ENCODE measurements at places on chromosomes 13 and 19.

GRCh38 chr13:73937441-73937840 is 196.8 kb downstream of the KLF12 start:
- DNase-seq = no peak

DNA sequence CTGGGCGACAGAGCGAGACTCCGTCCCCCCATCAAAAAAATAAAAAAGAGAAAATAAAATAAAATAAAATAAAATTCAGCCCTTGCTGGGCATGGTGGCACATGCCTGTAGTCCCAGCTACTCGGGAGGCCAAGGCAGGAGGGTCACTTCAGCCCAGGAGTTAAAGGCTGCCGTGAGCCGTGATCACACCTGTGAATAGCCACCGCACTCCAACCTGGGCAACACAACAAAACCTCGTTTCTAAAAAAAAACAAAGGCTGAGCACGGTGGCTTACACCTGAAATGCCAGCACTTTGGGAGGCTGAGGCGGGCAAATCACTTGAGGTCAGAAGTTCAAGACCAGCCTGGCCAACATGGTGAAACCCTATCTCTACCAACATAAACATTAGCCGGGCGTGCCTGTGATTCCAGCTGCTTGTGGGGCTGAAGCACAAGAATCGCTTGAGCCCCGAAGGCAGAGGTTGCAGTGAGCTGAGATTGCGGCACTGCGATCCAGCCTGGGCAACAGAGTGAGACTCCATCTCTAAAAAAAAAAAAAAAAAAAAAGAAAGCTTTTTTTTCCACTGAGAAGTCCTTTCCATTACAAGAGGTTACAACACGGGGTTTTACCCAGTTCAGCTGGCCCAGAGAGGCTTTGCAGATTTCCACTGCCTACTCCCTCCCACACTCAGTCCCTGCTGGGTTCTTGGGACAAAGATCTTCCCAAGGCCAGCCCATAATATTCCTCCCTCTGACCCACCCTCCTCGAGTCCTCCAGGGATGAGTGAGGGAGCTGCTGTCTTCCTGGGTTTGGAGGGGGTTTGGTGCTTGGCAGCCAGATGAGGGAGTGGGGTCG is 6.4 kb downstream of the ANGPTL4 start:
- no peak for DNase-seq

DNA sequence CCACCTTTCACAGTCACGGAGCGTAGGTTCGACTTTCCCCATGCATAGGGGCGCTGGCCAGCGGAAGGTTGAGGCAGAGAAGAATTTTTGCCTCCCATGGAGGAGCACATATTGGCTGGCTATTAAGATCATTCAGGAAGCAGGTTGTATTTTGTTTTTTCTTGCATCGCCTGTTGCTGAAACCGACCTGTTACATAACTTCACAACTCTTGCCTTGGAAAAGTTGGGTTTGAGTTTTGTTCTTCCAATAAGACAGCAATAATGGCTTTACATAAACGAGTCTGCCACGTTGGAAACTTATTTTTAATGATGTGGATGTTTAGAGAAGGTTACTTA is 1.4 kb downstream of the UPF1 start:
- no peak for DNase-seq

DNA sequence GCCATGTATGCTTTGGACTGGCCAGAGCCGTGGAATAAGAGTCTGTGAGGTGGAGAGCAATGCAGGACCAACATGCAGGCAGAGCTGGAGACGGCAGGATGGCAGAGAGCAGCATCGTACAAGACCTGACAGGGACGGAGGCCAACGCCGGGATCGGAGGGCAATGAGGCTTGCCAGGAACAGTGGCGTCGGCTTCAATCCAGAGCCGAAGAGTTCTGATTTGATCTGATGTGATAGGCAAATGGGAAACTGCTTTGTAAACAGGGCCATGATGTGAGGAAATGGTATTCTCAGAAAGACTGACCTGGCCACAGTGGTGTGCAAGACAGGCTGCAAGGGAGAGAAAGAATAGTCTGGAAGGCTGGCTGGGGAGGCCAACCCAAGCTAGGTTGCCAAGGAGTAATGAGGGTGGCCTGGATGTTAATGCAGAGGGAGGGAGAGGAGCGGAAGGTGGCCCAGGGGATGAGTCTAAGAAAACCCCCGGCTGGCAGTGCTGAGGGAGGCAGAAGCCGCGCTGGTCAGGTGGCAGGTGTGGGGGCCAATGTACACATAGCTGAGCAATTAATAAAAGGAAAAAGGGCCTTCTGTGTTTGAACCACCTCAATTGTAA is 26.7 kb downstream of the RCBTB2 start:
- DNase-seq = no peak

GRCh38 chr19:3620145-3620816 is 6.3 kb downstream of the CACTIN start:
- no peak for DNase-seq

DNA sequence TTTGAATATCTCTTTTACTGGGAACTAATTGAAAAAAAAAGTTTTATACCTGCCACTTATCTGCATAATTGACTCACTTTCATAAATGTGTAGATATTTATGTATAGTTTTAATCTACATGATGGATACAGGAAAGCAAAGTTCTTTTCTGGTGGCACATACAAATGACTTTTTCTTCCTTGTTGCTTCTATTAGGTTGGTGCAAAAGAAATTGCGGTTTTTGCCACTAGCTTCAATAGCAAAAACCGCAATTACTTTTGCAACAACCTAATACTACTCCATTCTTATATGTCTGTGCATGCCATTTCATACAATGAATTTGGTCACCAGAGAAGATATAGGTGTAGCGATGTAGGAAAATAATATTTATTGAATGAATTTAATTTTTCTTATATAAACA is 344.5 kb upstream of the PCDH20 start:
- no peak for DNase-seq

- no peak for DNase-seq
These were observed 4.6 kb upstream of the SCEL start for GRCh38 chr13:77530875-77531274.

DNA sequence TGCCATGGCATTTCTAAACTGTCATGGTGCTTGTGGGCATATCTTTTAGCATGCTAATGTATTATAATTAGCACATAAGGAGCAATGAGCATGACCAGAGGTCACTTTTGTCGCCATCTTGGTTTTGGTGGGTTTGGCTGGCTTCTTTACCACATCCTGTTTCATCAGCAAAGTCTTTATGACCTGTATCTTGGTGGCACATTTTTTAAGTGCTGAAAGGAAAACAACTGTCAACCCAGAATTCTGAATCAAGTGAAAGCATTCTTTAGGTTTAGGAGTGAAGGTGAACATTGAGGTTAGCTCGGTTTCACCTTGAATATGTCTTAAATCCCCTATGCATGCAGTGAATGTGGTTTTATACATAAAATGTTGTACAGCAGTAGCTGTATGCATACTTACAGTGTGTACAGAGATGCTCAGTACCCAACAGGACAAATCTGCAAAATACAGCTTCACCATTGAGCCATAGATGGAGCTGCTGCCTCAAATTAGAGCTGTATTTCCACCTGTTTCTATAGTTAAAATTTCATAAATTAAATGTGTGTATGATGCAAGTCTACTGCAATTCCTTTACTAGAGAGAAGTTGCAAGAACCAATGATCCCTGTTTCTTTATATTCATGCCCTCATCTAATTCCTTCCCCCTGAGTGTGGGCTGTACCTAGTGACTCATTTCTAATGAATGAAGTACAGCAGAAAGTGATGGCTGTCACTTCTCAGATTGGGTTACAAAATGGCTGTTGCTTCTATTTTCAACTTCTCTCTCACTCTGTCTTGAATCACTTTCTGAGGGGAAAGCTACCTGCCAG is 25.2 kb upstream of the IGSF23 start:
- no peak for DNase-seq

GRCh38 chr19:13281567-13282291 is 131.5 kb downstream of the IER2 start:
- no peak for DNase-seq

- no peak for DNase-seq
These were observed 343.8 kb upstream of the SLC10A2 start for GRCh38 chr13:103410002-103410401.

GRCh38 chr13:95677564-95678266 is 776 bp downstream of the DNAJC3 start:
- DNase-seq = no peak

DNA sequence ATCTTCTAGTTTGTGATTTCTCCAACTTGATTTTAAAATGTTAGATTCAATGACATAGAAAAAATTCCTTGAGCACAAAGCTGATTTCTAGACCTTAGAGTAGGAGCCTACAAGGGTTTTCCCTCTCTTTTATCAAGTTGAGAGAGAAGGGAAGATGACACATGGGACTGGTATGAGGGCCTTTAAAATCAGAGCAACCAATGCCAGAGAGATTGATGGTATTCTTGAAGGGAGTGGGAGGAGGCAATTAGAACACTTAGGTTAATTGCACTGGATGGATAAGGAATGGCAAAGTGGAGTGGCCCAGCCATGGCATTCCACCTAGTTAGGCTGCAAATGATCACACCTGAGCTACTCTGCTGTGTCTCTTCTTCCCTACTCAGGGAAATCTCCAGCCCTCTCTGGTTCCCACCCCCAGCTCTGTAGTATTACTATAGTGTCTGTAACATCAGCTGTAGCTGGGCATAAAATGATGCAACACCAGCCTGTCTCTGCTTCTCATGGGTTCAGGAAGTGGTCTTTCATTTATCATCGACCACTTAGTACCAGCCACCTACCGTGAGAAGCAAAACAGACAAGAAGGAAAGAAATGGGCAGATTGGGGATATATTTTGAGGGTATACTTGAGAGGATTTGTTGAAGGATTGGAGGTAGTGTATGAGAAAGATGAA is 333.6 kb downstream of the DLEU7 start:
- DNase-seq = no peak

DNA sequence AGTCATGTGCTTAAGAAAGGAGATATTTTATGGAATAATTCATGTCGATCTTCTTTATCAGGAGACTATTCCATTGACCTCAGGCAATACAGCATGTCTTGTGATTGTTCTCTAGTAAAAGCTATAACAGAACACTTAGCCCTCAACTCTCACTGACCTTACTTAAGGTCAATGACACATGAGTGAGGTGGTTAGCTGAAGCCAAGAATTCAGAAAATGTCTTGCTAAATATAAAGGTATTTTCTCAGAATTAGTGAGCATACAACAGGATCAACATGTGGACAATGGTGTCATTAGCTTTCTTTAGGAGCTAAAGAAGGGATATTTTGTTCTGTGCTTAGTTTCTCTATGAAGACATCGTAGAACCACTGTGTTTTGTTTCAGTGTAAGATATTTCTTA is 1730.4 kb upstream of the SLC10A2 start:
- no peak for DNase-seq

DNA sequence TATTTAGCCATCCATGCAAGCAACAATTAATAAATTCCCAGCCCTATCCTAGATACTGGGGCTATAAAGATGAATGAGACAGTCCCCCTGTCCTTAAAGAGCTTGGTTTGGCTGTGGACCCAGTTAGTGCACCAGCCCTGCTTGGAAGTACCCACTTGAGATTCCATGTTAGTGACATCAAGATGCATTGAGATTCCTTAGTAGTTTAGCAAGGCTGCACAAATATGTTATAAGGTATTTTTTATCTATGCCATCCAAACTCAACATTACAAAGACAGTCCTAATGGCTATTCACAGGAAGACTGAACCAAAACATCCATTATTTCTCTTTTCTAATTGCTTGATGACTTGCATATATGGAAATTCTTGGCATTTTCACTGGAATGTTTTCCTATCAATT is 48.8 kb upstream of the RAP2A start:
- no peak for DNase-seq

DNA sequence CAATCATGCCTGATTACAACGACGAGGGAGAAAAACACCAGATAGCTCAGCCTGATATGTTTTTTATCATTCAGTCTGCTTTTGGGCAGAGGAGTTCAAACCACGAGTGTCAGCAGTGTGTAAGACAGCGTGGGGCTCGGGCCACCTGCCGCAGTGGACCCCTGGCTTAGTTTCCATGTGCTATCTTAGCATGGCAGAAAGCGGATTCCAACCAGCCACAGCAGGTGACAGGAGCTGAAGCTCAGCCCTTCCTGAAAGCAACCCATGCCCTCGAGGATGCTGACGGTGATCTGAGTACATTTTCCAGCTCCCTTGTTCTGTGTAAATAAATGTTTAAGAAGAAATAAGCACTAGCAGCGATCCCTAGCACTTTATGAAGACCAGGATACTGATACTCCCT is 32.2 kb upstream of the MBNL2 start:
- no peak for DNase-seq

DNA sequence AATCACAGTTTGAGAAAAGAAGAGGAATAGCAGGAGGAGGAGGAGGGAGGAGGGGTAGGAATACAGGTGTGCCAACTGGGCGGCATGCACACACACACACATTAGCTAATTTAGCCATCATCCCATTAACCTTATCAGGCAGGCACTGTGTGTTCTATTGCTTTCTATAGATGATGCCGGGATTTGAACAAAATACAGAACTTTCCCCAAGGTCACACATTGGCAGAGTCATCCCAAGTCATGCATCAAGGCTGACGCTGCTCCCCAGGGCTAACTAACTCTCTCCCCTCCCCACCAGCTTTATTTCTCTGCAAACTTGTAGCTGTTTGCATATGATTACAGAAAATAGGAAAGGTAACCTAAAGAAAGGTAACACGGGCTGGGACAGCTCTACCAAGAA is 83.0 kb downstream of the NUFIP1 start:
- DNase-seq = no peak

DNA sequence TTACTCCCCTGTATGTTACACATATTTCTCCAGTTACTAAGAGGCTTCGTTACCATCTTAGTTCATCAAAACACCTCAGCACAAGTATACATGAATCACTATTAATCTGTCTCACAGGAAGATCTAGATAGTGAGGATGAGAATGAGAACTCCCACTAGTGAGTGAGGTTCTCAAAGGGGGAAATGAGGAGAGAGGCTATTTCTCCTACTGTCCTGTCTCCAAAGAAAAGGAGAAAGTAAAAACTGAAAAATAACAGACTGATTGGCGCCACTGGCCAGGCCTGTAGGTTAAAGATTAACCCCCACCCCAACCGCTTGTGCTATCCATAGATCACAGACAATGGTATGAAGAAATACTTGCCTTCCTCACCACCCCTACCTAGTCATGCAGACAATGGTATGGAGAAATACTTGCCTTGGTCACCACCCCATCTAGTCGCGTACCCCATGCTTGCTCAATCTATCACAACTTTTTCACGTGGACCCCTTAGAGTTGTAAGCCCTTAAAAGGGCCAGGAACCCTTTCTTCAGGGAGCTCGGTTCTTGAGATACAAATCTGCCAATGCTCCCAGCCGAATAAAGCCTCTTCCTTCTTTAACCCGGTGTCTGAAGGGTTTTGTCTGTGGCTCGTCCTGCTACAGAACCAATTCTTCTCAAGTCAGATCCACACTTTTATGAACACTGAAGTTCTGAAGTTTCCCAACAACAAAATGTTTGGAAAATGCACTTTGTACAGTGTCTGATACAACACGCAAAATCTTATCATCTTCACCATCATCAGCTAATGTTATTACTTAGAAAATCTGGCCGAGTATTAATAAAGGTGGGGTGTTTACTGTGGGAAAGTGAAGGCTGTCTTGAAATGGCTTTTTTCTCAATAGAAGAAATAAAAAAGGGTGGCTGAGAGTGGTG is 598.1 kb downstream of the UQCRFS1 start:
- DNase-seq = no peak

- peak; percentile 82 for DNase-seq
These were observed 21.8 kb downstream of the DCAF15 start for GRCh38 chr19:13974073-13974472.

GRCh38 chr19:6925386-6925785 is 38.0 kb downstream of the ADGRE1 start:
- no peak for DNase-seq

- DNase-seq = no peak
These were observed 1.3 kb downstream of the RPS9 start for GRCh38 chr19:54201980-54202379.

- DNase-seq = no peak
These were observed 5.9 kb downstream of the ADGRE2 start for GRCh38 chr19:14772467-14772866.

All from NCI-H1048 (cell line).